ENCODE measurements at places on chromosomes 7 and 10.

GRCh38 chr10:129938460-129938859 lies 25.6 kb downstream of the EBF3 start:
- DNase-seq: no peak

DNA sequence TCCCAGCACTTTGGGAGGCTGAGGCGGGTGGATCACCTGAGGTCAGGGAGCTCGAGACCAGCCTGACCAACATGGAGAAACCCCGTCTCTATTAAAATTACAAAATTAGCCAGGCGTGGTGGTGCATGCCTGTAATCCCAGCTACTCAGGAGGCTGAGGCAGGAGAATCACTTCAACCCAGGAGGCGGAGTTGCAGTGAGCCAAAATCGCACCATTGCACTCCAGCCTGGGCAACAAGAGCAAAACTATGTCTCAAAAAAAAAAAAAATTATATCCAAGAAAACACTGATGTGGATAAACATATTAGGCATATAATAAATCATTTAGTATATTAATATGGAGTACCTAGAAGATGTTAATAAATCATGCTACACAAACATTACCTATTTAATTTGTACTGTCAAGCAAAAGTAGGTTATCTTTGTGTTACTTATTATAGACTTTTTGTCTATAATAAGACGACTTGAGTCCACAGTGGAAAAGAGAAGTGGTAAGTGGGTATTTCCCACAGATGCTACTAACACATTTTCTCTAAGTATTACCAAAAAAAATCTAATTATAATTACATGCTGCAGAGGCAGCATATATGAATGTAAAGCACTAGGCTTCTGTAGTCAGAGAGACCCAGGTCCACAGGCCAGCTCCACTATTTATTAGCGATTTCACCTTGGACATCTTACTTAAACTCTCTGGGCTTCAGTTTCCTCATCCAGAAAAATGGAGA lies 34.5 kb downstream of the DNMBP start:
- DNase-seq: no peak

DNA sequence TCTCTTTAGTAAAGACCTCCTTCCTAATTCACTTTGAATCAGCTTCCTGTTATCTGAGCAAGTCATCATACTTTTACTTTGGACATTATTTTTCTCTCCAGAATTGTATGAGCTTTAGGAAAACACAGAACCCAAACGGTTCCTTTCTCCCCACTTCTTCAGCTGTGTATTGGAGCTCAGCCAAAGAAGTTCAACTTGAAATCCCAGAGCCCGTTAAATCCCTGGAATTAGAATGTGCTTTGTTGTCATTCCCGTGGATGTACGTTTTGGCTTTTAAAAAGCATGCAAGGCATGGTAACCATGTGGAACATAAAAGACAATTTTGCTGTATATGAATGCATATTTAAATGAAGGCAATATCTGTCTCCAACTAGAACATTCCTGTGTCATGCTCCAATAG lies 46.6 kb downstream of the AGMO start:
- no peak for DNase-seq

DNA sequence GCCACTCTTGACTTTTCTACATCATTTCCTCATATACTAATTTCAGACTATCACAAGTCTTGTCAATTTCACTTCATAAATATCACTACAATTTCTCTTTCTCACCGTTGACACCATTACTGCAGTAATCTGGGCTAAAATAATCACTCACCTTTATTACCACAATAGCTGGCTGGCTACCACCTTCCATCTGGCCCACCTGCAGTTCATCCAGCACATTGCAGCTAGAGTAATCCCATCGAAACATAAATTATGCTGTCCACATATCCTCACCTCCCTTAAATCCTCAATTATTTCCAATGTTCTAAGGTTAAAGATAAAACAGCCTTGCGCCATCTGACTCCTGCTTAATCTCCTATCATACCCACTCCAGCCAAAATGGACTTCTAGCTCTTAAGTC lies 16.0 kb downstream of the DGKB start:
- DNase-seq: no peak

DNA sequence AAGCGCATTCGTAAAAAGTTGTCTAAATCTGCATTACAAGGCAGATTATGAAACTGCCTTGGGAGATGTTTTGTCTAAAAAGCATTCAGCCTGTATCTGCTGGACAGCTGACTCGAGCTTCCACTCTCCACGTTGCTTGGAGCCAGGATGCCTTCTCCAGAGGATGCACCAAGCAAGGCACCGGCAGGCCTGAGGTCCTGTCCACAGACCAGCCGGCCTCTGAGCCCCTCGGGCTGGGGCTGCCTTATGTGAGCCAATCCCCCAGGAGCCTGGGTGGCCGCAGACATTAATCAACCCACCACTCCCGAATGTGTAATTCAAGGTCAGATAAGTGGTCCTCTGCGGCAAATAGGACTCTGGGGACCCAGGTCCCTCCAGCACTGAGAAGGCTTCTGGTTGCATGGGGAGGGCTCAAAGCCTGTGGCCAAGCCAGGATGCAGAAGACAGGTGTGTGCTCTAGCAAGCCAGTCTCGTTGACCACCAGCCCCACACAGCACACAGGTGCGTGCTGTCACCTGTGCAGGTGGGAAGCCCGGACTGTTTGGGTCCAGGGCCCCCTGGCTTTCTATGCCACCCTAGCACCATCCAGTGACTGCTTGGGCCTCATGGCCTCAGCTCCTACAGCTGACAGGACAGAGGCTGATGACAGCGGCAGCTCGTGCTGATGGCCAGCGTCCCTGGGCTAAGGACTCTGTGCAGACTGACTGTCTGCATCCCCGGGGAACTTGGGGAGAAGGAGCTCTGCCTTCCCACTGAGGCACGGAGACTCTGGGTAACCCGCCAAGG lies 4.8 kb upstream of the RET start:
- no peak for DNase-seq

GRCh38 chr10:89471110-89471809 lies 56.9 kb downstream of the IFIT5 start:
- no peak for DNase-seq

GRCh38 chr10:61024856-61025201 lies 80.8 kb upstream of the RHOBTB1 start:
- DNase-seq: no peak

DNA sequence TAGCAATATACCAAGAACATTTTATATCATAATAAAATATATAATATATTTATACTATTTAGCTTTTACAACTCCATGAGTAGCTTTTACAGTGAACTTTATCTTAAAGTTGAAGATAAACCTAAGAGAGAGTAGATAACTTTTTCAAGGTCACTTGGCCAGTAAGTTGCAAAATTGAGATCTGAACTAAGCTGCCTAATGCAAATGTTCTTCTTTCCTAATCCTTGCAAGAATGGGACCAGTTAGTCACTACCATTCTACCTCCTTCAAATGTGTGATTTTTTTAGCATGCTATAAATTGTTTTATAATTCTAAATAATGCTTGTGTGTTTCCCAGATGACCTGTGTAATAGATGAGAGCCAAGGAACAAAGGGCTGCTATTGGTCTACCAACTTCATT lies 47.8 kb downstream of the CH25H start:
- no peak for DNase-seq

All from activated T-helper 9 cell treated with anti-CD3 and anti-CD28 coated beads, Interleukin-2, amount 50 U/mL, for 16 hours (primary cell).